Right atrium auricular region (tissue), 2 donors: ENCODE measurements at places on chromosomes 6 and 20.

- no peak for DNase-seq
Observed at GRCh38 chr6:135323979-135324378, 142.9 kb downstream of the MYB start.

DNA sequence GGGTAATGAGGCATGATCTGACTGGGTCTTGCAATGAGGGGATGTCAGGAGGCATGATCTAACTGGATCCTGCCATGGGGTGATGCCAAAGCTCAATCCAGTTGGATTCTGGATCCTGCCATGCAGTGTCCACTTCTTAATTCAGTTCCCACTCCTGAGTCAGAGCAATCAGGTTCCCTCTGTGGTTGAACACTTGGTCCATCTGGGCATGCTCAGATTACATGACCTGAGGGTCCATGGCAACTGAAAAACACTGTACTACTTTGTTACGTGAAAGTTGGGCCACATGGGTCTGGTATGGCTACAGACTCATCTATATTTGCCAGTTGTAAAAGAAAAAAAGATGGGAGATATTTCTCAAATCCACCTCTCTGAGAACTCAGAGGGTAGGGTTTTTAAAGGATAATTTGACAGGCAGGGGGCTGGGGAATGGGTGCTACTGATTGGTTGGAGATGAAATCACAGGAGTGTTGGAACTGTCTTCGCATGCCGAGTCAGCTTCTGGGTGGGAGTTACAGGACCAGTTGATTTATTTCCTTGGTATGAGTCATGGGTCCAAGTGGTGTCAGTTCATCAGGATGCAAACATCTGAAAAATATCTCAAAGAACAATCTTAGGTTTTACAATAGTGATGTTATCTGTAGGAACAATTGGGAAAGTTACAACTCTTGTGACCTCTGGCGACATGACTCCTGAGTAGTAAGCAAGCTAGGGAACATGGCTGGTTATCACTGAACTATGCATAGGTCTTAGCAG, 21.6 kb downstream of the C6orf163 start:
- DNase-seq, result no peak

GRCh38 chr6:30787954-30788353, 43.6 kb upstream of the IER3 start:
- DNase-seq, result no peak

GRCh38 chr6:66344796-66345195, 637.8 kb upstream of the EYS start:
- no peak for DNase-seq

- no peak for DNase-seq
Observed at GRCh38 chr6:42269553-42269952, 51.9 kb upstream of the MRPS10 start.
